Stimulated activated CD4-positive, alpha-beta T cell treated with anti-CD3 and anti-CD28 coated beads, Interleukin-2, amount 100 ng/mL, for 4 hours (primary cell): ENCODE measurements at places on chromosomes 6 and 20.
A peak's percentile ranks its signal among the peaks of the same experiment; 100 is the strongest.

- no peak for DNase-seq
Measured at GRCh38 chr20:54856202-54856601, 380.8 kb downstream of the DOK5 start.

- no peak for DNase-seq
Measured at GRCh38 chr20:32484225-32484957, 100.7 kb downstream of the NOL4L start.

- DNase-seq = peak; percentile 6
Measured at GRCh38 chr6:13710552-13711323, 897 bp downstream of the RANBP9 start.

GRCh38 chr6:112439432-112439831 lies 92.3 kb downstream of the RFPL4B start:
- DNase-seq = no peak

DNA sequence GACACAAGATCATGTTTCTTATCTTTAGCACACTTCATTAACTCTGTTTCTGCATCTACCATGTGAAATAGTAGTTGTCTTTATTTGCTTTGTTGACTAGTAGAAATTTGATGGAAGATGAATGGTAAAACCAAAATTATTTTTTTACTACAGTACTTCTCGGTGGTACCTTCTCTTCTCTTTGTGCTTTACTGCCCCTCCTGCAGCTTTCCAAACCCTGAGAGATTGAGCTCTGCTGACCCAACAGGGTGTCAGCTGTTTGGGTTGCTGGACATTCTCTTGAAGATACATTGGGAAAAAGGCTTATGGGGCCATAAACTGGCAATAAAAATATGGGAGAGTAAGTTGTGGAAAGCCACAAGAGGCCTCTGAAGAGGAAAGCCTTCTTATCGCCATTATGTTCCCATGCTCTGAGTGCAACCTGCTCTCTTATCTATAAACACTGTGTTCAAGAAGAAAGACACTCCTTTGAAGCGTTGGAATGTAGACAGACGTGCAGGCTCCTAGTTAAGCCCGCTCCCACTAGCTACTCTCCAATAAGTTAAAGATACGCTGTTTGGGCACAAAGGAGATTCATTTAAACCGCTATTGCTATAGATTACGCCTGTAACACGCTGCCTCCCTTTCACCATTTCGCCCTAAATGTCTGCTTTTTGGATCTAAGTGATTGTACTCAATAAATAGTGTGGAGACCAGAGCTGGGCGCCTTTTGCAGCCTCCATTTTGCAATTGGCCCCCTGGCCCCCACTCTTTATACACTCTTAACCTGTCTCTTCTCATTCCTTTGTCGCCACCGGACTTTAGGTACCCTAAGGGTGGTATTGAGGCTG lies 60.1 kb upstream of the PRSS16 start:
- no peak for DNase-seq

DNA sequence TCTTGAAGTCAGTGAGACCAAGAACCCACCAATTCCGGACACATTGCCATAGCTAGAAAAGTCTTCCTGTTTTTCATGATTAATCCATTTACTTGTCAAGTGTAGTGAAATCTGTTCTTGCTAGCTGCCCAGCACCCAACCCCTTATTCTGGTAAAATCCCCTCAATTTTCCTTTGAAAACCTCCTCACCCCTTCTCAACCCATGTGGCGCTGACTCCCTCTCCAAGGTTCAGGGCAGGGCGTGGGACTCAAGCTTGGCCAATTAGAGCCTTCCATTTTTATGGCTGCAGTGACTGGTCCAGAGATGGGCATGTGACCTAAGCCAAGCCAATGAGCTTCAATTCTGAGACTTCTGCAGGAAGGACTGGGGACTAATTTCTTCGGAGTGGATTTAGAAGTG lies 9.8 kb upstream of the ZBP1 start:
- peak; percentile 47 for DNase-seq

GRCh38 chr20:47502271-47503239 lies 868 bp downstream of the NCOA3 start:
- DNase-seq = no peak

- no peak for DNase-seq
Measured at GRCh38 chr6:89351671-89352277, 748 bp downstream of the UBE2J1 start.
